ENCODE measurements at places on chromosomes 5 and 9.

DNA sequence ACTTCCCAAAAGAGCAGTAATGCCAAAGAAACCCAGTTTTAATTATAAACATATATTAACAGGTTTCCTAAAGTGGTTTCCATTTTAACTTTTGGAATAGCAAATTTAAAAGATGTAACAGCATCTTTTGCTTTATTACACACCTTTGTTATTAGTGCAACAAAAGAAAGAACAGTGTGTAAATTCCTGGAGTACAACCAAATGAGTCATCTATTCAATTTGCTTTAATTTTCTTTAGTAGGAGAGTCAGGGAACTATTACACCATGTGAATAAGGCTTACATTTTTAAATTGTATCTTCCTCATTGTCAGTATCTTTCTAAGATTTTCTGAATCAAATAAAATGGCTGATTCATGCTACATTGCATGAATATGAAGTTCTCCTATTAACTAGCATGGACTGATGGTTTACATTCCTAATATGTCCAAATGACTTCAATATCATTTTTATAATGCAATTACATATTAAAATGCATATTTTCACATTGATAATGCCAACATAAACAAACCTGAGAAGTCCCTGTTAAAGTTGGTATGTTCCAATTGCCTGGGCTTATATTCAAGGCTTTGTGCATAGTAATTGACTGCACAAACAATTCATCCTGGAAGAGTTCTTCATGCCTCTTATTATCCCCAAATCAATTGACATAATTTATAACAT is 22.5 kb downstream of the EDIL3 start:
- no peak for DNase-seq

DNA sequence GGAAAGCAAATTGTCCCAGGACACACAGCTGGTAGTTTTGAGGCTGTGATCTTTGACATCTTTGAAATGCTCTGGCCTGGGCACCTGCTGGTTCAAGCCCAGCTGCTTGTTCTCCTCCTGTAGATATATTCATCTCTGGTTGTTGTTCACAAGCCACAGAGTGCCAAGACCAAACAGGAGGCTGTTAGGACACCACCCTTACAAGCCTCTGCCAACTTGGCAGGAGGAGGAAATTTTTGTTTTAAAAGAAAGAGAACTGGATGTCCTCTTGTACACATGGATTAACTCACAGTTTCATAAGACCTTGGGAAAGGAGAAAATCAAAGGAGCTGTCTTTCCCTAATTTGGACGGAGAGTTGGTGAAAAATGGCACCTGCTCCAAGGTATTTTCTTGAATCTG is 8.5 kb upstream of the ZFP62 start:
- no peak for DNase-seq

GRCh38 chr5:172506251-172506650 is 51.9 kb upstream of the SH3PXD2B start:
- no peak for DNase-seq

DNA sequence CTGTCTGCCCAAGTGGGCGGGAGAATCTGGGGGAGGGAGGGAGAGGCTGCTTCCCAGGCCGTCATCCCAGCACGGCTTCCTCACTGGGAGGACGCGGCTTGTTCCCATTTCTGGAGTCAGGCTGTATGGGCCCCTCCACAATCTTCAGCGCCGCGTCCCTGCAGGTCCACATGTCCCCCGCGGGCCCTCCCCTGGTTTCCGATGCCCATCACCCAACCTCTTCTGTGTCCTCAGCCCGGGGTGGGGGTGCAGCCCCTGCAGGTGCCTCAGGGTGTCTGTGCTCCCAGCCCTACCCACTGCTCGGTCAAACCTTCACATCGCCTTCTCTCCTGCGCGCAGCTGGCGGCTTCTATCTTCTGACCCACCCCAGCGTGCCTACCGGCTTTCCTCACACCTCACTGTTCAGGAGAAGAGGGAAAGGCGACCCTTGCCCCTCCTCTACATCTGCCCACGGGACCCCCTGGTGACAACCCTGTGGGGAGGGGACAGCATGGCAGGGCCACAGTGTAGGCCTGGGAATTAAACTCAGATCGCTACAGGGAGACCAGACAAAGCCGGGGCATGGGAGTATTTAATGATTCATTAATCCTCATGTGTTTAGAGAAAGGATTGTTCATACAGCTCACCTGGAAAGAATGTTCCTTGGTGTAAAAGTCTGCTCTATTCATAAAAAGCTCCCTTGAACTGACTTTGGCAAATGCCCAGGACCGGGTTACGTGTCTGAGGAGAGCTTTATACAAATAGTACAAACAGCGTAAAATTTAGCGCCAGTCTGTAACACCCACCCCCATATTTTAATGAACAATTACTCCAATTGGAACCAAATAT is 145.1 kb downstream of the IRX1 start:
- DNase-seq: no peak

DNA sequence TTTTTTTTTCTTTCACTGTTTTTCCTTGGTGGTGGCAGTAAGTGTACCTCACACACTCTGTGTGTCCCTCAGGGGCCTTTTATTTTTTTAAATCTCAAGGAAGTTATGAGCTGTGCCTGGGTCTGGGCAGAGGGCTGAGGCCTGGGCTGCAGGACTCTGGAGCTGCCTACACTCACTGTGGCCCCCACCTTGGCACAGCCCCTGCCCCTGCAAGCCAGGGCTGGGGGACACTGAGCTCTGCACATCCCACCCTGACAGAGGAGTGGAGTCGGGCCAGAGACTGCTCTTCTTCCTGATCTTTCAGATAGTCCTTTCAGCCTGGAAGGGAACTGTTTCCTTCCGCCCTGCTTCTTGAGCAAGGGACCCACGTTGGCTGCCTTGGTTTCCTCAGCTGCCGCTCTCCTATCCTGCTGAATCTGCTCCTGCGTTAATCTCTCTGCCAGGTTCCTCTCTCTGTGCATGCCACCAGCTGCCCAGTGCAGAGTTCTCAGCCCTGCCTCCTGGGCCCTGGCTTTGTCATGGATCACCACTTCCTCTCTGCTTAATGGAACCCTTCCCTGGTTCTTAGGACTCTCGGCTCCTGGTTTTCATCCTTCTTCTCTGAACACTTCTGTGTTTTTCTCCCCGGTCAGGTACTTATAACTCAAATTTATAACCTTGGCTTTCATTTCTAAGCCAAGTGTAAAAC is 502.3 kb downstream of the DIRAS2 start:
- DNase-seq: no peak

DNA sequence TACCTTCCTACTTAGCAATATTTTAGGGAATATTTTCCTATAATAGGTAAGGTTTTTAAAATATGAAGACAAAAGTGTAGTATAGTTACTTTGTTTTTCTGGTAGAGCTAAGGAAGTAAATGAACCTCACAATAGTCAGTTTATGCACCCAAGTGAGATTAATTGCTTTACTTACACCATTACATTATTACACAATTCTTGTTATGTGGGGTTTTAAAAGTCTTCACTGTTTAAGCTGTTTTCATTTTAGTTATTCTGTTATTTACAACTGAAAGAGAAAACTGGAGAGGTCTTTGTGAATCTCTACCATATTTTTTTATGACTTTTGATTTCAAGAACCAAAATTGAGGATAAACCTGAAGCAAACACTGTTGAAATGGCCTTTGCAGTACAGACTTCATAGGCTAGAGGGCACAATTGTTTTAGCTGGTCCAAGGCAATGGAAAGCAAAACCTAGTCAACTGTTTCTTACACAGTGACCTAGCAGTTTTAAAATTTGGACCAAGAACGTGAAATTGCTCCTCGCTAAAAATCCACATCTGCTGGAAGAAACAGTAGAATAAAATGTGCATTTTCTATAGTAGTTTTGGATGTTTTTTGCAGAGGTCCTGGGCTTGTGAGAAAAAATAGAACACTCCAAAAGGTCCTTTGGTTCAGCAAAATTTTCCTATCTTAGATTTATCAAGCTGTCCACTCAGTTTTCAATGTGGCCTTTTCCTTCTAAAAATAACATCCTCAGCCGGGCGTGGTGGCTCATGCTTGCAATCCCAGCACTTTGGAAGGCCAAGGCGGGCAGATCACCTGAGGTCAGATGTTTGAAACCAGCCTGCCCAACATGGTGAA is 66.4 kb upstream of the FER start:
- no peak for DNase-seq

- DNase-seq: no peak
Measured at GRCh38 chr5:72815580-72816283, 729 bp upstream of the TNPO1 start.

GRCh38 chr5:135598691-135599395 is 20.1 kb upstream of the CXCL14 start:
- DNase-seq: no peak

- DNase-seq: no peak
Measured at GRCh38 chr5:180296771-180297170, 4.9 kb upstream of the MAPK9 start.

GRCh38 chr5:154401355-154401754 is 44.4 kb upstream of the SAP30L start:
- DNase-seq: no peak

GRCh38 chr9:35754264-35754663 is at the start of gene MSMP:
Gene MSMP (minus strand): TSS chr9:35754276. CDS start chr9:35754129, 147 bp downstream.
- no peak for DNase-seq

GRCh38 chr9:93476924-93477323 is 23.5 kb upstream of the FAM120AOS start:
- DNase-seq: no peak

DNA sequence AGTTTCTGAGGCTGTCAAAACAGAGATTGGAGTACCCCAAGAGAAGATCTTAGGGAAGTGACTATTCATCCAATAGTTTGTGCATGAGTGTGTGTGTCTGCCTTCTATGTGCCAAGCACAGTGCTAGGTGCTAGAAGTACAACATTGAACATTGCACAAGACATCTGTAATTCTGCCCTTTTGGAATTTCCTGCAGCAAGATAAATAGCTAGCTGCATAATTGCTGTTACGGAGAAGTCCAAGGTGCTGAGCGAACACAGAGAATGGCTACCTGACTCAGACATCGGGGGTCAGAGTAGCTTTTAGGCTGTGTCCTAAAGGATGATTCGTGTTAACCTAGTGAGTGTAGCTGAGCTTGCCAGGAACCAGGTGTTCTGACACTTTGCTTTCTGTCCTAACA is 44.8 kb downstream of the PAPPA start:
- DNase-seq: no peak

DNA sequence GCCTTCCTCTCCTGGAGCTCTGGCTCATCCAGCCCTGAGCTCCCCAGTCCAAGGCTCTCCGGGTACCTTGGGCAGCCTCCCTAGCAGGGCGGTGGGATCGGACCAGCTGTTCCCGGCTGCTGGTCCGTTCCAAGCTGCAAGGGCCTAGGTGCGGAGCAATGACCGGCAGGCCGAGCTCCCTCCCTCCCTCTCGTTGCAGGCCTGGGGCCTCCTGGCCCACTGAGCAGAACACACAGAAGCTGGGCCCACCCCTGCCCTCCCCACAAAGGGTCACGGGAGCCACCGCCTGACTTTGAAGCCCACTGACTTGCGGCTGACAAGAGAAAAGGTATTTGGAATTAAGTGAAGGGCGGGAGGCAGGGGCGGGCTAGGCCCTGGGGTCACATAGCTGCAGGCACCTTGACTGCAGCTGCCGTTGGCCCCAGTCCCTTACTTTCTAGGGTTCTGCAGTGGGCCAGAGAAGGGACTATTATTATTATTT is 104.7 kb upstream of the IER5L start:
- DNase-seq: no peak

DNA sequence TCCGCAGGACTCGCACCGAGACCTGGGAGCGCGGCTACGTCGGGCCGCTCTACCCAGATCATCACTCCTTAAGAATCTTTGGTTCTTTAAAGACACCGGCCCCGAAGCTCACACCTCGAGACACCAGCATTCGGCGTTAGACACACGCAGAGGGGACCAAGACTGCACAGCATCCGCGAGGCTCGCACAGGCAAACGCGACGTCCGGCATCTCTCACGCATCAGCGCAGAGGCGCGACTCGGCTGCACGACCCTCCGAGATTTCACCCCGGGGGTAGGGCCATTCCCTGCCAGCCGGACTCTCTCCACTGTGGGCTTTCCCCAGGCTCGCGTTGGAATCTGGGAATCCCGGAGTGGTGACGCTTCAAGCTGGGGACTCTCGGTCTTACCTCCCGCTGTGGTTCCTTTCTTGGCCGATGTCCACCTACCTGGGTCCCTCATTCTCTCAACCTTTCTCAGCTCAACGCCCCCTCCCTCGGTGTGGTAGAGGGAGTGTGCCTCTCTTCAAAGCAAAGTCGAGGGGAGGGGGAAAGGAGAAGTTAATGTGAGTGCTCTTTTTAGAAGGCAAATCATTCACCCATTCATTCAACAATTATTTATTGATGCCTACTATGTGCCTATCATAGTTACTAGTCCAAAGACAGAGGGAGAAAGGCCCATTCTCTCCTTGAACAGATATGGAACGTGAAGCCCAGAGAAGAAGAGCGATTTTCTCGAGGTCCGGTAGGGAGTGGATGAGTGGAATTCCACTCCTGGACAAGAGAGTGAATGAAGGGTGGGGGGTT is 1.3 kb upstream of the HAND1 start:
- no peak for DNase-seq

- no peak for DNase-seq
Measured at GRCh38 chr5:36060420-36060887, 6.2 kb downstream of the UGT3A2 start.

DNA sequence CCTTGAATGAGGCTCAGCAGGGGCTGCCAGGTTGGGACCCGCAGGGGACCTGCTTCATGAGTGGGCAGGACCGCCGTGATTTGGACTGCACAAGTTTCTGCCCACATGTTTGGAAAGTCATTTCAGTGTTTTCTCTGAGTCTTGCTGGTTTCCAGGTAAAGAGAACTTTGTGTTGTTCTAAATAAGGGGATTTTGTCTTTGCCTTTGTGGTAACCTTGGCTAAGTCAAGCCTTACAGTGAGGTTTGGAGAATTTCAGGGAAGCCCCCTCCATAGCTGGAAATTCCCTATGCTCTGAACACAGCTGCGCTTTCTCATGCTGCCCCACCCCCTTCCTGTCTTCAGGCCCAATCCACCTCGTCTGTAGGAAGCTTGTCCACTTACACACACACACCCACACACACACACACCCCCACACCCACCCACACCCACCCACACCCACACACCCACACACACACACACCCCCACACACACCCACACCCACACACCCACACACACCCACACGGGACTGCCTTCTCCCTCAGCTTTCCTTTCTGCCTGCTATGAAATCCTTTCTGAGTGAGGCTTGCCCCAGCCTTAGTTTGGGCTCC is 270.1 kb downstream of the HSPA4 start:
- peak; percentile 58 for DNase-seq

DNA sequence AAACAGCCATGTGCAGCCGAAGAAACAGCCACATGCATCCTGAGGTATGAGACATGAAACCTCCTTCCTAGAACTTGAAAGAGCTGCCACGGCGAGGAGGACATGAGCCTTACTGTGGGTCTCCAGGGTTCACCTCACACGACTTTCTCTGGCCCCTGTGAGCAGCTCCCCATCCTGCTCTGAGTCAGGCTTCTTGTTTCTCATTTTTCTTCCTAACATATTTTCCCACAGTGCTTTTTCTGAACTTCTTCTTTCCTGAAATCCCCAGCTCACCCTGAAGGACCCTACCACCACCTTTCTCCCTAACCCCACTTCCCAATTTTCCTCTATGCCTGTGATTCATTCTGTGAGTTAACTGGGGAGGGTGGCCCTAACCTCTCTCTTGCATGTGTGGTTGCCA is 33.7 kb upstream of the ADRB2 start:
- DNase-seq: no peak

DNA sequence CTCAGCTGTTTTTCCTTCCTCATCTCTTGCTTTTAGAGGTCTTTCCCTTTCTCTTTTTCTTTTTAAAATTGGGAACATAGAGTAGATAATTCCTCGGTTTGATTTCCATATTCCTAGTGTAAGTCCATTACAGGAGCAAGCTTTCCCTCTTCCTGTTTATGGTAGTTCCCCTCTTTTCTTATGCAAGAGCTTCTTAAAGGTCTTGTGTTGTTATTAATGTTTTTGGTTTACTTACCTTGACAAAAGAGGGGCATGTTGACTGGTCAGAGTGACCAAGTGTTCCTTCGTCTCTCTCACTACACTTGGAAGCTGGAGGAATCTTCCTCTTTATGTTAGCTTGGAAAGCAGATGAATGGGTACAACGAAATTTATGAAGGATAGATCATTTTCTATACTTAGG is 8.3 kb downstream of the ATG10 start:
- DNase-seq: no peak
